Stomach (tissue), 19 donors: ENCODE measurements at places on chromosomes 2 and 18.

GRCh38 chr2:230441227-230441897, 25.4 kb downstream of the SP100 start:
- DNase-seq, result peak; percentile 44

- no peak for DNase-seq
These were observed 66.6 kb downstream of the EFEMP1 start for GRCh38 chr2:55856936-55857335.

DNA sequence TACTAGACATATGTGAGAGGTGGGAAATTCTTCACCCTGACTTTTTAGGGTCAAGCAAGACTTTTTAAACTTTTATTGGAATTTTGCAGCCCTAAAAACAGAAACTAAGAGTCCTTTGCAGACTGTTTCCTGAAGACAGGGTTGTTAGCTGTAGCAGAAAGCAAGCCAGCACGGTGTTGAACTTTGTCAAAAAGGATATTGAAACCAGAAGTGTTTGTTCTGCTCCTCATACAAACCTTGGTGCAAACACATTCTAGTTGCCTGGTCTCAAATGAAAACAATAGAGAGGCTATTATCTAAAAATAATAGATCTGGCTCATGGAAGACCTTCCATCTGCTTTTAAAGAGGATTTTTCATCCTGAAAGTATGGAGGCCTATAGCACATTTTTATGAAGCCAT, 65.8 kb upstream of the IGFBP5 start:
- no peak for DNase-seq

DNA sequence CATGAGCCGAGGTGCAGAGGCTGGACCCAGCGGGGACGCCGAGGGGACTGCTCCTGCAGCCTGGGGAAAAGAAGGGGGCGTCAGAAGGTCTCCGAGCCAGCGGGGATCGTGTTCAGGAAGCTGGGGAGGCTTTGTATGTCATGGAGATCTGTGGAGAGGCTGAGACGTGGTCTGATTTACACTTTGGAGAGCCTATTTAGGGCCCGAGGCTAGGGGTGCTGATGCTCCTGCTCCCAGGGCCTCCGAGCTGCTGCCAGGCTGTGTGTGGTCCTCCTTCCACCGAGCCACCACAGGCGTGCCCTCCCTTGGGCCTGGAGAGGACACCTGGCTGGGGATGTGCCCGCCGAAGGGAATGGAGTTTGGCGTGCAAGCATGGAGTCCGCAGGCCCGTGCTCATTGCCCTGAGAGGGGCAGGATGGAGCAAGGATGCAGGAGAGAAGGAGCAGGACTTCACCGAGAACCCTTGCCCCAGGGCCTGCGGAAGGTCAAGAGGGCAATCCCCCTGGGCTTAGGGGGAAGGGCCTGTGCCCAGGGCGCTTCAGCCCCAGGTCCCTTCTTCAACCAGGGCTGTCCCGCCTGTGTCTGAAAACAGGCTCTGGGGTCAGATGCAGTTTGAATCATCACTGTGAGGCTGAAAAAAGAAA, 252.5 kb downstream of the VAPA start:
- no peak for DNase-seq

GRCh38 chr2:238158509-238159070, at the start of gene ERFE:
TSS of gene ERFE (plus strand) at chr2:238158970. CDS start at chr2:238159008, 38 bp downstream.
- no peak for DNase-seq

- DNase-seq, result no peak
These were observed 71.7 kb upstream of the TAF1B start for GRCh38 chr2:9771481-9772017.

GRCh38 chr18:48334845-48335244, 74.3 kb downstream of the ZBTB7C start:
- DNase-seq, result no peak

- DNase-seq, result peak; percentile 84
These were observed 366.9 kb downstream of the OSR1 start for GRCh38 chr2:18991177-18992168.

GRCh38 chr2:123890148-123890547, 134.9 kb upstream of the CNTNAP5 start:
- DNase-seq, result no peak

GRCh38 chr2:27715318-27716210, 51.9 kb downstream of the SLC4A1AP start:
- peak; percentile 89 for DNase-seq

- DNase-seq, result no peak
These were observed 95.6 kb upstream of the THOC1 start for GRCh38 chr18:363301-364085.

- no peak for DNase-seq
These were observed 291.4 kb upstream of the NRP2 start for GRCh38 chr2:205390866-205391265.

DNA sequence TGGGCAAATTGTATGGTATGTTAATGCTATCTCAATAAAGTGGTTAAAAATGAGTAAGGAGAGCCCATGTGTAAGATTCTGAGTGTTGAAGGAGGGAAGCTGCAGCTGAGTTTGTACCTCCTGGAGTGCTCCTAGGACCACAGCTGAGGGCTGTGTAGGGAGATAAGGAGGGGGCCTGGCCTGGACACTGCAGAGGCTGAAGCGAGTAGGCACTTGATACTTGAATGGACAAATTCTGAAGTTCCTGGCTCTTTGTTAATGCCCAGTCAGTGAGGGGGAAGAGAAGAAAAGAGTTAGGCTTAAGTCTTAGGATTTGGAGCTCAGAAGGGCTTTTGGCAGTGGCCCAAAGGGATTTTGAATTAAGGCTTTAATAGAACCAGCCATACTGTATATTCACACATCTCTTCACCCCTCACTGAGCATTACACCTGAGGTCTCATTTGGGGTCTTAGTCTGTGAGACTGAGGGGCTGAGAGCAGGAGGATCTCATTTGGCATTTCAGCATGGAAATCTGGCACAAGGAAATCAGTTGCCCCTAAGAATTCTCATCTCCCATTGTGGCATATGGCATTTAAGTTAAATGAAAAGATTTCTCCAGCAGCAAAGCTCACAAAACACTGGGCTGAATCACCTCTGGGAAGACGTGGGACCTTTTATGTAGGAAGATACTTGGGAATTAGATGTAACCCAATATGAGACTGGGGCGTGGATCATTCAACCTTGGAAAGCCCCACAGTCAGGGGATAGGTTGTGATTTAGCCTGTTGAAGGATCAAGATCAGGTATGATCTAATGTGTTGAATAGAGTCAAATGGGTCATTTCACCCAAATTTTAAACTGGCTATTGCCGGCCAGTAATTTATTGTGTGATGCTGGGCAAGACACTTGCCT, 46.8 kb downstream of the LIPG start:
- no peak for DNase-seq

GRCh38 chr2:63514781-63515180, 73.5 kb downstream of the WDPCP start:
- DNase-seq, result no peak

DNA sequence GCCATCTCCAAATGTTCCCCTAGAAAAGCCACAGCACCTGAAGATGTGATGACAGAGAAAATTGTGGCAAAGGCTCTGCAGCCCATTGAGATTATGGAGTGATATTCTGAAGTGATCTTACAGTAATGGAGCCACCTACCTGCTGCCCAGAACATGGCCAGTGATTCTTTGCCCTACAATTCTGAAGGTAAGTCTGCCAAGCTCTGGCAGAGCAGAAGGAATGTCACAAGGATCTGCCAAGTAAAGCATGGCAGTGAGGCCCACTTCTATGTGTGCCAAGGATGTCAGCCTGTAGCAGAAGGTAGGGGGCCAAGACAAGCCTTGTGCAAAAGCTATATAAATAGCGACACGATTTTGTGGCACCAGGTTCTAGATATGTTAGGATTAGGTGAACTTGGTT, 155.1 kb downstream of the RND3 start:
- DNase-seq, result no peak
